ENCODE measurements at places on chromosomes 6 and 20.

- no peak for DNase-seq
Measured at GRCh38 chr20:50921803-50922501, 9.3 kb downstream of the ADNP start.

DNA sequence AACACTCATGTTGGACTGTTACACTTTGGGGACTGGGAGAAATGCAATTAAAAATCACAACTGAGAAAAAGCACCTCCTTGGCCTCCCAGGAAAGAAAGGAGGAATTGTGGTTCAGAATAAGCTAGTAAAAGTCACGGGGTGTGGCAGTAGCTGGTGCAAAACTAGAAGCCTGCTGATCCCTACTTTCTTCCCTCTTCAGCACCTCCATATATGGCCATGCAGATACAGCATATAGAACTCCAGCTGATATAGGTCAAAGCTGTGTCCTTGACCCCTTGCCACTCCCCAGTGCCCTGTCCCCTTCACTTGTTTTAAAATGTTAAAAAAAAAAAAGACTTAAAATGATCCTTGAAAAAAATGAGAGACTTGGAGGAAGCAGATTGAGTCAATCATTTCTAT is 5.5 kb upstream of the FLRT3 start:
- DNase-seq: no peak

DNA sequence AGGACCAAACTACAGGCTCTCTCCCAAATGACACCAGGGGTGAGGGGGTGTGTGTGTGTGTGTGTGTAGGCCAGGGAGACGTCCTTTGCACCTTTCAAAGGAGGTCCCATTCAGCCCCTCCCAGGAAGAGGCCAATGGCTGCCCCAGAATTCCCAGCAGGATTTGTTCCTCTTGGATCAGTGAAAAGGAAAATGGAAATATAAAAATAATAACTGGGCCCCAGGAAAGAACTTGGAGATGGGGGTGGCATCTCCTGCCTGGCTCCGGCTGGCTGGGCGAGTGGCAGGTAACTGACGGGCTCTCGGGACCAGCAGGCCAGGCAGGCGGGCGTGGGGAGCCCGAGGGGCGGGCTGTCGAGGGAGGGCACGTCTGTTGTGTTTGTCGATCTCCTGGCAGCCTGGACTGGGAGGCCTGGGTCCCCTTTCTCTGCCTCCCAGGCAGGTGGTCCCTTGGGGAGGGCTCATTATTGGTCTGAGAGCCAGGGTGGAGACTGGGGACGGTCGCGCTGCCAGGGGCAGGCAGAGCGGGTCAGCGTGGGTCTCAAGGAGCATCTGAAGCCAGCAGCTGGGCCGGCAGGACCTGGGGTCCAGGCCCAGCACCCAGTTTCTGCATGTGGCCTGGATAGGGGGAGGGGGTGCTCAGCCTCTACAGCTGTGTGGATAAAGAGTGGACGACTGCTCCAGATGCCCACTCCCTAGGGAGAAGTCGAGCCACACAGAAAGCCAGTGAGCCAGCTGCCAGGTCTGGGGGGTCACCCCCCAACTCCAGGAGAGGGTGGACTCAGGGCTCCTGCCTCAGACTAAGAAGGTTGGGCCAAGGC is 3.1 kb downstream of the NOL4L start:
- no peak for DNase-seq

- DNase-seq: no peak
Measured at GRCh38 chr6:90314514-90314913, 17.9 kb upstream of the BACH2 start.

DNA sequence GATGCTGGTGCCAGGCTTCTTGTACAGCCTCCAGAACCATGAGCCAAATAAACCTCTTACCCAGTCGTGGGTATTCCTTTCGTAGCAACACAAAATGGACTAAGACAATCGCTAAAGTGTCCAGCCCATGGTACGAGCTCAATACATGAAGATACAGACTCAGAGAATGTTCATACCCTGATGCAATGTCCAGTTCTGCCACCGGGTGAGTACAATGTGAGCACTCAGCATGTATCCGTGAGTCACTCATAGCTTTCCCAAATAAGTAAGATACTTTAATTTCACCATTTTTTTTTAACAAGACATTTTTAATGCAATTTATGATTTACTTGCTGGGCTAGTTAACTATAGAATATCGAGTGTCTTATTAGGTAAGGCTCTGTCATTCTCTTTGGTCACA is 26.7 kb upstream of the PDE10A start:
- DNase-seq: no peak
